GM13976 (cell line): ENCODE measurements at places on chromosomes 5 and 9.

- DNase-seq: no peak
Measured at GRCh38 chr9:127848756-127849504, 5.5 kb downstream of the ENG start.

GRCh38 chr9:72247549-72247948 is 98.3 kb downstream of the GDA start:
- DNase-seq: no peak

DNA sequence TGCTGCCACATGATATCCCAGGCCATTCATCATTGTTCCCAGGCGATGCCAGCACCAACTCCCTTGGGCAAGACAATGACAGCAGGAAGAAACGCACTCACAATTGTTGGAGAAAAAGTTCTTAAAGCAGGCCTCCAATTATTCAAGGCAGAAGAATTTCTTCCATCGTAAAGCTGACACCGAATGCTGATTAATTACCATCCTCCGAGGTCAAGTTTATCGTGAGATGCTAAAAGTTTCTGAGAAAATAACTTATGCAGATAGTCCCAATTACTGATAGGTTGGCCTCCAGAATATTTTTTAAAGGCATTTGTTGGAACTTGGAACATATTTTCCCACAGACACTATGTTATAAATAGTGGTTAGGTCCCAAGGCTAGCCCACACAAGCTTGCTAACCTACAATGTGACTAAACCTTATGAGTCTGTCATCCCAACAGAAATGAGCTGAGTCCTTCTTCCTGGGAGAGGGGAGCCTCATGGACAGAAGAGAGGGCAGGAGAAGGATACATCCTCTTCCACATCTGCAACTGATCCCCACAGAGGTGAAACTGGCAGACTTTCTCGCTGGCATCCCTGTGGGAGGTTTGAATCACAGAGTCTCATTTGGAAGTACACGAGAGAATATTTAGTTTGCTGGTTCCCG is 202.4 kb upstream of the TBC1D2 start:
- no peak for DNase-seq

DNA sequence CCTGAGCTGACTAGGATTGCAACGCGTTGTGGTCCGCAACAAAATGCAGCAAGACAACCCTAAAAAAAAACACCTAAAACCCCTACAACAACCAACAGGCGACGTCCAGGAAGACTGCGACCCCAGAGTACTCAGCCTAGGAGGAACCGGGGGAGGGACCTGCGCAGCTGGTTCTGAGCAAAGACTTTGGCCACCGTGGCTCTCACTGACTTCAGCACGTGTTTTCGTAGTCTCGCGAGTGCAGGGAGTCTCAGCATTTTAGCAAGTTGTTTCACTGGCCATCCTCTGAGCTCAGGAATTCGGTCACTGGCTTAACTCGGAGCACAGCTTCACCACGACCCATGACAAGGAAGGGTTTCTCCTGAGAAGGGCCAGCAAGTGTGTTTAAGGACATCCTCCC is 8.6 kb upstream of the ZDHHC11 start:
- no peak for DNase-seq

DNA sequence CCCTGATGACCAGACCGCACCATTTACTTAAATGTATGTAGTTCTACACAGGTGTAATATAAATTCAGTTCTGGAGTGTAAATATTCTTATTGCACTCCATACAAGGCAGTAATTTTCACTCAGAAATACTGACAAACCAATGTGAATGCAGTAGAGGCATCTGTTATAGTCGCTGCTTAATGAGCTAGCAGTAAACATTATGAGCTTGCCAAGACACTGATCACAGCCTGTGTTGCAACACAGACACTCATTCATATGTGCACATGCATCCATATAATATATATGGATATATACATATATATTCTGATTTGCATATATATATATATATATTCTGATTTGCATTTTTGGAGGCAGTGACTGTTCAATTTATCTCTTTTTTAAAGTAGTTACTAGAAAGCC is 435.1 kb upstream of the ST8SIA4 start:
- DNase-seq: no peak

- no peak for DNase-seq
Measured at GRCh38 chr9:12697719-12698118, 4.5 kb downstream of the TYRP1 start.
